Brain (organoid and tissue), 16 donors: ENCODE measurements at places on chromosomes 16 and 17.

DNA sequence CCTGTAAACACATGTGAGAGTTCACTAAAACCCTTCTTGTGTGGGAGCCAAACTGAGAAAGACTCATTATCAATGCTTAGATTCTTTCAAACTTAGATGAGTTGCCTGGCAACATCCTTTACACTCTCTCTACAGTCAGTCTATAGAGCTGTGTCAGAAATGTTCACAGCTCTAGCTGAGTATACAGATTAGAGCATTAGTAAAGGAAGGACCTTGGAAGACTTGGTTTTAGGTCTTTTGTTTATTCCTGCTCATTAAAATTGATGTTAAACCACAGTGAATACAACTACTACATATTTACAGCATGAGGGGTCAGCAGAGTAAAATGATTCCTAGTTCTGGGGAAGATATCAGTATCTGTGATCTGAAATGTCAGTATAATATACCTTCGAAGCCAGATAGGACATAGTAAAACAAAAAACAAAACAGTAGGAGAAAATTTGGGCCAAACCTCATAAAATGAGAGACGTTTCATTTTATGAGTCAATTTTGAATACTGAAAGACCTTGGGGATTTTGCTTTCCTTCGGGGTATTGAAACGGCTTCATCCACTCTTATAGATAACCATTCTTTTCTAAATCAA, 186.0 kb downstream of the TANC2 start:
- DNase-seq: peak; percentile 78

DNA sequence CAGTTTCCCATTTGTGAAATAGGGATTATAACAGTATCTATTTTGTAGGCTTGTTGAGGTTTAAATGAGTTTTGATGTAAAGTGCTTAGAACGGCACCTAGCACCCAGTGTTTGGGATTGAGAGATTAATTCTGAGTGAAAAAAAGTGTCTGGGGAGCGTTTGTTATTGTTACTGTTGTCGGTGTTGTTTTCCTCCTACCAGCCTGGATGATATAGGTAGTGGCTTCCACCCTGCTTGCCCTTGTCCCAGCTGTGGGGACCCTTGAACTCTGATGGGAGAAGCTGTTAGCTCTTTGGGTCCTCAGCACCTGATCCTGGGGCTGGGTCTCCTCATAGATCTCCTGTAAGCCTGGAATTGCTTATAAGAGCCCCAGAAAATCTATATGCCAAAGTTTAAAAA, 4.9 kb downstream of the FMNL1 start:
- no peak for DNase-seq

- DNase-seq: no peak
These were observed 62.9 kb downstream of the MRC2 start for GRCh38 chr17:62690168-62690897.

GRCh38 chr17:82795615-82796014, 43.8 kb downstream of the TBCD start:
- no peak for DNase-seq

DNA sequence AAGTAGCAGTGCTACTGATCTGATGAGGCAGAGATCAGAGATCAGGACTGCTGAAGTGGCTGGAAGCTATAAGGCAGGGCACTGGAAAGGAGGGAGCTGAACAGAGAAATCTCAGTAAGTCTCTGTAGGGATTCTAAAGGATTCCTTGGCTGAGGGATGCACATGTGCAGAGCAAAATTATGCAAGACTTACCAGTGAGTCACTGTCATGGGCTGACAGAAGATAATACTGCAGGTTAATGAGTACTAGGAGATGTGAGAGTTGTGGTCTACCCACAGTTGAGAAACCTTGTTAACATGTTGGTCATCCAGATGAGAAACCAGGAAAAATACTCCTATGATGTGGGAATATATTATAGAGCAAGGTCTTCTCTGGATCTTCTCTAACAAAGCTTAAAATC, 378.1 kb downstream of the HAPSTR1 start:
- DNase-seq: no peak

DNA sequence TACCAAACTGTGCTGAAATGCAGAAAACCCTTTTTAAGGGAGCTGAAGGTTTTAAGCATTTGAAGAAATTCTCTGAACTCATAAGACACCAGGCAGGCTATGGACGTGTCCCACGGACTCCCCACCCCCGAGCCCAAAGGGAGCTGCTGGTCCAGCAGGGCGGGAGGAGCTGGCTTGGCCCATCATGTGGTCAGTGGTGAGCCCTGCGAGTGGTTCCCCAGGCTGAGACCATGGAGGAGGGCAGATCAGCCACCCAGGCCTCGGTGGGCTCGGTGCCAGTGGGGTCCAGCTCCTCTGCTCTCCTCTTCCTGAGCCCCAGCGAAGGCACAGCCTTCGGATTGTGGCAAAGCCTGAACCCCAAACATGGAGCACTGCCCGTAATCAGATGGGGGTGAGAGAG, 27.0 kb downstream of the LGALS3BP start:
- DNase-seq: no peak

DNA sequence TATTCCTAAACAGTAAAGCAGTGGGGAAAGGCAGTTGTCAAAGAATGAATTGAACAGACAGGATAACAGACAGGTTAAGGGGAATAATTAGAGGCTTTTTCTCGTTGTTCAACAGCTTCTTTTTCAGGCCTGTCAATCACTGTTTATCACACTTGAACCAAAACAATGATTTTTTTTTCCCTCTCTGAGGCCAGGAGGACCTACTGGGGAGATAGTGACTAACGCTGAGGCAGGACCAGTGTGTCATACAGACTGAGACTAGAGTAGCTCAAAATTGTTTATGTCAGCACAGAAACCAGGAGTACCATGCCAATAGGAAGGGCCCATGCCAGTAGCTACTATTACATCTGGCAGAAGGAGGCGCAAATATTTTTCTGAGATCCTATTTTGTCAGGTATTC, 41.3 kb upstream of the NLK start:
- peak; percentile 43 for DNase-seq

- DNase-seq: no peak
These were observed 215.4 kb downstream of the SEC14L1 start for GRCh38 chr17:77356109-77356689.

- no peak for DNase-seq
These were observed 8.6 kb downstream of the MEIOC start for GRCh38 chr17:44664867-44665266.

DNA sequence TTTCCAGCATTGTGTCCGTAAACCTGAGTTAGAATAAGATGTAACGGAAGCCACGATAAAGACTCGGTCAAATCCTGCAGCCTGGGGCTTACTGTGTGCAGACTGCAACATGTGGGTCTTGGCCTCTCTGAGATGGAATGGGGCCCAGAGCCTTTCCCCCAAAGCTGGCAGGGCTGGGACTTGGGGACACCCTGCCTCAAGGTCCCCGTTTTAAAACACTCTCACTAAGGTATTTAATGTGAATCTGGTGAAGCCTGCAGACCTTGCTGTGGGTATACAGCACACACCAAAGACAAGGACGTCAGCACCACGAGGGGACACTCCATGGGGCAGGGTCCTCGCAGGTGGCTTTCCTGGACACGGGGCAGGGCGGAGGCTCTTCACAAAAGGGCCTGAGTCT, 2.1 kb downstream of the NDUFAF8 start:
- DNase-seq: no peak

DNA sequence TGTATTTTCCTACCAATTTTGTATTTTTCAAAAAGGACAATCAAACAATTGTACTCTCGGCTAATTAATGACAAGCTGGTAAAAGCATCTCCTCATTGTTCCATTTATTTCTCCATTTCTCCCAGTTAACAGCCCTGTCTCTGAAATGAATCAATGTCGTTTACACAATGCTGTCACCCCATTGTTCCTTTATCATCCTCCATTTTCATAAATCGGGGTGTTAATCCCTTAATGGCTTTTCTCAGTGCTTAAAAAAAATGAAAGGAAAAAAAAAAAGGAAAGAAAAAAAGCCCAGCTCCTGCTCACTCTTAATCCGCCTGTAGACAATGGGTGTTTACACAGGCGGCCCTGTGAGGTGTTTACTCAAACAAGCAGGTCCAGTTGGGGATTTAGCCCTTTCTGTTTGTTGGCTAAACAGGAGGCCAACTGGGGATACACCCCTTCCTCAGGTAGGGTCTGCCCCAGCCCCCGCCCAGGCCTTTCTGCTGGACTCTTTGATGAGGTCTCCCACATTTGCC, 86.8 kb upstream of the SALL1 start:
- peak; percentile 24 for DNase-seq

GRCh38 chr17:80176757-80177156, 6.9 kb downstream of the CARD14 start:
- no peak for DNase-seq

GRCh38 chr16:77594057-77594456, 128.3 kb upstream of the NUDT7 start:
- DNase-seq: no peak

DNA sequence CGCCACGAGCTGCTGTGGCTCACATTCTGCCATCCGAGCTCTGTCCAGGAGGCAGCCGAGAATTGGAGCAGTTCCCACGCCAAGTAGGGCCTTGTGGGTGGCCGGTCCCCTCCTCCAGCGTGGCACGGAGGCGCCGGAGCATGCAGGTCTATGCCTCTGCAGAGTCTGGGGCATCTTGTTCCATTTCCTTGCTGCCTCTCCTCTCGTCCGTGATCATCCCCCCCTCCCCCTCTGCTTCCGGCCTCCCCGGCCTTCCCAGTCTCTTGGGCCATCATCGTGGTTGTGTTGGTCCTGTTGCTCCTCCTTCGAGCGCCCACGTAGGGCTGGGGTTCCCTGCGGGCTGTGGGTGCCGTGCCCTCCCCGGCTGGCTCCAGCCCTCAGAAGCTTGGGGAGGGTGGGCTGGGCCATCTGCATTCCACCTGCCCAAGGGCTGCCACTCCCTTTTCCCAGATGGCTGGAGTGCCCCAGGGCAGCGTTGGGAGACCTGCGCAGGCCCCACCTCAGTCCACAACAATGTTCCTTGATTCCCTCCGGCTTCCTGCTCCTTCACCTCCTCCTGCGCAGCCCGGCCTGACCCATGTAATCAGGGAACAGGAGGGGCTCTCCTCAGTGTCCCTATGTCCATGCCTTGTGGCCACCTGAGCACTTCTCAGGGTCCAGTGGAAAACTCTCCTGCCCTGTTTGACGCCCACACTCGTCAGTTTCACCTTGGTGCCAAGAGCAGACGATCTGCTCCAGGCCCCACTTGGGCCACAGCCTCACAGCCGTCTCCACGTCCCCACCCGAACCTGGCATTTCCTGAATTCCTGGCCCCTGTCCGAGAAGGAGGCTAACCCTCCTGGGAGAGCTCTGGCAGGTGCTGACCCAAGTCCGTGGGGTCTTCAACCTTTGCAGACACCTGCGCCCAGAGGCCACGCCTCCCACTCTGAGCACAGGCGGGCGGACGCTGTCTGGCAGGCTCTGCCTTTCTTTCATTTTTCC, 37.1 kb downstream of the BAIAP2 start:
- DNase-seq: no peak

GRCh38 chr17:47989700-47990099, 18.8 kb downstream of the CDK5RAP3 start:
- DNase-seq: no peak

- DNase-seq: no peak
These were observed 31.4 kb downstream of the WWP2 start for GRCh38 chr16:69793526-69793925.

DNA sequence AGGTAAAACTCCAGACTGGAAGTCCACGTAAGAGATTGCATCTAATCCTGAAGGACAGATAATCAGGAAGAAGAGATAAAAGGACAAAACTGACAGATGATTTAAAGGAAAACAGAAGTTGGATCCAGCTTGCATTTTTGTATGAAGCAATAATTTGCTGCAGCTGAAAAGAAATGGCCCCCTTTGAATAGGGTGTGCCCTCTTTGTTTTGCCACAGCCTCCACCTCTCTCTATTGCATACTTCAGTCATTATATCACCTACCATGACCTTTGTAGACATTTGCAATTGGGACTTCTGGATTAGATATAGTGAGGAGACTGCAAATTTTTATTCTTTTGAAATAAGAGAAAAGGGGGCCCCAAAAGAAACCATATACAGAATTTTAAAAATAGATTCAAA, 8.1 kb downstream of the NOG start:
- no peak for DNase-seq

- DNase-seq: no peak
These were observed 714 bp downstream of the ACSF3 start for GRCh38 chr16:89094252-89094879.

GRCh38 chr16:73915935-73916334, 380.7 kb upstream of the PSMD7 start:
- DNase-seq: peak; percentile 72

DNA sequence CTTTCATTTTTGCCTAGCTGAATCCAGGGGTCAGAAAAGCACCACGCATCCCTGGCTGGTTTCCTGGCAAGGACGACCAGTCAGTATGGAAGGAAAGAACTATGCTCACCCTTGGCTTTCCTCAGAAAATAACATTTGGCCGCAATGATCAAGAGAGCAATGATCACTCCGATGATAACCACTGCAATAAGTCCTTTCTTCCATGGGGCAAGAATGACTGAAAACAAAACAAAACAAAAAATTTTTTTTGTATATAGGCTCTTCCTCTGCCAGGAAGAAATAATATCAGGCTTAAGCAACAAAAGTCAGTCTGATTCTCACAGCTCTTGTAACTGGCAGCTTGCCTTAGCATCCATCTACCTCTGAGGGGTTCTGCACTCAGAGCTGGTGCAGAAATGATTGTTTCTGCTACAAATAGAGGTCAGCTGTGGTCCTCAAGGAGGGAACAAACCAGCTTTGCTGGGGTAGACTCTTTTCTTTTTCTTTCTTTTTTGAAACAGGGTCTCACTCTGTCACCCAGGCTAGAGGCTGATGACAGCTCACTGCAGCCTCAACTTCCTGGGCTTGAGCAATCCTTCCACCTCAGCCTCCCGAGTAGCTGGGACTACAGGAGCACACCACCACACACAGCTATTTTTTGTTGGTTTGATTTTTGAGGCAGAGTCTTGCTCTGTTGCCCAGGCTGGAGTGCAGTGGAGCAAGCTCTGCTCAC, 35.7 kb downstream of the PECAM1 start:
- DNase-seq: no peak

GRCh38 chr17:54948380-54948779, 20.1 kb downstream of the COX11 start:
- no peak for DNase-seq

- DNase-seq: no peak
These were observed 272.3 kb downstream of the FOXL1 start for GRCh38 chr16:86850670-86851069.

DNA sequence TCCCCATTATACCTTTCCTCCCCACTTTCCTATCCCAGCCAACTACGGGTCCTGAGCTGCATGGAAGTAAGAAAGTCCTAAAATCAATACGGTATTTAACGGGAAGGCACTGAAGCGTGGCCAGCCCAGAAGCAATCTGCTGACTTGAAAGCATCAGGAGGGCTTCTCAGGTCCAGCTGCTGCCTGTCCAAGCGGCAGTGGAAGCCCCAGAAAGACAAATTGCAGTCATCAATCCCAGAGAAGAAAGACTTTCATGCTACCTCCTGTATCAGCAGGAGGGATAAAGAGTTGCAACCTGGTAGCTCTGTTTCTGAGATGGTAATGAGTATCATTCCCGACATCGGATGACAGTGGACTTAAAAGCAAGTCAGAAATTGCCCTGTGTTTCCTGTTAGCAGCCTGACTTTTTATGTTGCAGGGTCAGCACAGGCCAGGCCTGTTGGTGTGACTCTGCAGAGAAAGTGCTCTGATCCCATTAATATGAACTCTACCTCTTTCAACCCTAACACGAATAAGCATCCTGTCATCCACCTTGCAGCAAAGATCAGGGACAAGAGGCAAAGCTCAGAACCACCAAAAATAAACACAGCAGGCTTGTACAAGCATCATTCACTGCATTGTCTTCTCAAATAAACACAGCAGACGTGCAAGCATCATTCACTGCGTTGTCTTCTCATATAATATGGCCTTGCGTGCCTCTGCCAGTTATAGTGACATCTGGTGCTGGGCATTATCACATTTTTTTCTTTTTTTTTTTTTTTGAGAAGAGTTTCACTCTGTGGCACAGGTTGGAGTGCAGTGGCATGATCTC, 358.6 kb upstream of the CDH11 start:
- no peak for DNase-seq
